ENCODE measurements at places on chromosomes 1 and 21. TPM values are rescaled to one million over a fixed set of nuclear protein-coding genes. Genes with fewer than 3 reads are reported as not detected.

Gene PDZK1
- total RNA-seq: not detected

Gene HES5
- total RNA-seq: 0.21 TPM

Gene LRRC7
- total RNA-seq: not detected

Gene SLFNL1
- 0.06 TPM for total RNA-seq

Gene PYHIN1
- 17.4 TPM for total RNA-seq

Gene OR4F29
- total RNA-seq: not detected

Gene ZBTB8A
- total RNA-seq: 0.27 TPM

Gene MYOM3
- total RNA-seq: not detected

Gene HFM1
- not detected for total RNA-seq

Gene GTF2B
- 37.8 TPM for total RNA-seq

Gene BGLAP
- total RNA-seq: 1.8 TPM

Gene TRIM17
- 3.2 TPM for total RNA-seq

Gene CCDC17
- 1.7 TPM for total RNA-seq

Gene SPRR1A
- total RNA-seq: not detected

Gene RPAP2
- 37.0 TPM for total RNA-seq
